Activated T-cell treated with anti-CD3 and anti-CD28 coated beads, Interleukin-2, amount 50 U/mL, for 72 hours (primary cell): ENCODE measurements at places on chromosomes 4 and X. TPM values are rescaled to one million over a fixed set of nuclear protein-coding genes. Genes with fewer than 3 reads are reported as not detected.

The TCEANC gene
- total RNA-seq = 4.4 TPM

The ODAPH gene
- not detected for total RNA-seq

The RGN gene
- not detected for total RNA-seq

The DKK2 gene
- total RNA-seq = not detected

The NPY2R gene
- total RNA-seq = not detected

The CYBB gene
- 0.38 TPM for total RNA-seq

The CTAG1B gene
- total RNA-seq = not detected

The TMEM175 gene
- total RNA-seq = 22.0 TPM

The PCDH19 gene
- total RNA-seq = not detected

GRCh38 chr4:181777518-181777917 is 465.7 kb upstream of the TENM3 start:
- H3K27me3 ChIP-seq = no peaks in the 10 kb centered on the region
- no peak overlapping the region for H3K4me3 ChIP-seq
- no peak overlapping the region for H3K27ac ChIP-seq
- H3K36me3 ChIP-seq = no peaks in the 10 kb centered on the region

GRCh38 chr4:141957416-141957815 is 321.0 kb downstream of the IL15 start:
- no peaks in the 10 kb centered on the region for H3K27me3 ChIP-seq
- no peak overlapping the region for H3K27ac ChIP-seq
- H3K4me3 ChIP-seq = no peak overlapping the region
- no peak for DNase-seq

DNA sequence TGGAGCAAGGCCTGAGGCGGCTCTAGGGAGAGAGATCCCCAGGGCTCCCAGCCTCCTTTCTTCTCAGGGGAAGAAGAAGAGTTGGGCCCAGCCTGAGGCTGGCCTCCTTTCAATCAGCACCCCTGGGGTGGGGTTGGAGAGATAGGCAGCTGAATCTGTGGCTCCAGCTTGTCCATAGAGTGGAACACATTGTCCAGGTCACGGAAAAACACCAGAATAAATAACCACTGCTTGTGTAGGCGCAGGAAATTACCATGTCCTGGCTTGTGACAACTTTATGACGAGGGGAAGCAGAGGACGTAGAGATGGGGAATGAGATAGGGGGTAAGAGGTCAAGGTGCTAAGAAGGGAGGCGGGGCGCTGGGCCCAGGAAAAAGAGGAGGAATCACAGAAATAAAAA is 80.8 kb upstream of the EFNB1 start:
- peak overlapping the region; percentile 22 for H3K27ac ChIP-seq
- H3K36me3 ChIP-seq = peaks cover 3% of the 10 kb centered on the region

DNA sequence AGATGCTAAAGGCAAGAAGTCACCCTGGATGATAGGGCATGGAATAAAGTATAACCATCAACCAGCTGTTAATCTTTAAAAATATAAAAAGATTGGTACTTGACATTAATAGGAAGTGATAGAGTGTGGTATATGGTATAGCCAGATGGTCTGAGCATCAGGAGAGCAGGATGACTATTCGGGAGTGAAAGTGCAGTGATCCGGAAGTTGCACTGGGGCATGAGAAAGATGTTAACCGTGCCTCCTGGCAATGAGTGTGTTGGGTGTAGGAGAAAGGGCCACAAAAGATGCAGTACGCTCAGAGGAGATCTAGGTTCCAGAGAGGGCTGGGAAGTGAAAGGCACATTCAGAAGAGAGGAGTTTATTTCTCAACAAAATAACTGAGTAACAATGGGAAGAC is 65.0 kb downstream of the TSPAN7 start:
- no peak overlapping the region for H3K27ac ChIP-seq
- H3K36me3 ChIP-seq = no peaks in the 10 kb centered on the region
- DNase-seq = no peak

GRCh38 chr4:57157596-57158137 is 47.5 kb upstream of the IGFBP7 start:
- no peaks in the 10 kb centered on the region for H3K36me3 ChIP-seq
- no peak overlapping the region for H3K27ac ChIP-seq
- no peaks in the 10 kb centered on the region for H3K4me1 ChIP-seq

DNA sequence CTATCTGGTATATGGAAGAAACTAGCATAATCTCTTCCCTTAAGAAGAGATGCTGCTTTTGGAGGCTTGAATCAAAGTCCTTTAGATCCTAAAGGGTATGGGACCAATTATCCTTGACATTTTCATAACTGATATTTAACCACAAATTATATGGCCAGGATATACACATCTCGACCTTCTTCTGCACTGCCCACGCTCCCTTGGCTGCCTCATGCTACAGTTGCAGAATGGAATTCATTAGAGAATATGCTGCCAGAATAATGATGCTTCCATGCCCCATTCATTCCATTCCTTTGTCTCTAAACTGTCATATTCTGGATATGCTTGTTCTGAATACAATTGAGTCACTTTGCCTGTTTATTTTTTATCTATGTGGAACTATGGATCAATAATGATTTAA is 157.1 kb upstream of the PACRGL start:
- H3K36me3 ChIP-seq = no peaks in the 10 kb centered on the region
- DNase-seq = no peak
- H3K27me3 ChIP-seq = no peaks in the 10 kb centered on the region
- no peaks in the 10 kb centered on the region for H3K4me1 ChIP-seq
- H3K27ac ChIP-seq = no peak overlapping the region

GRCh38 chr4:81460191-81460701 is 11.5 kb downstream of the RASGEF1B start:
- DNase-seq = no peak
- H3K4me3 ChIP-seq = no peak overlapping the region
- no peaks in the 10 kb centered on the region for H3K36me3 ChIP-seq

- H3K27me3 ChIP-seq = no peaks in the 10 kb centered on the region
- no peak overlapping the region for H3K4me3 ChIP-seq
- no peak for DNase-seq
Measured at GRCh38 chrX:3425031-3425430, 78.6 kb upstream of the MXRA5 start.

DNA sequence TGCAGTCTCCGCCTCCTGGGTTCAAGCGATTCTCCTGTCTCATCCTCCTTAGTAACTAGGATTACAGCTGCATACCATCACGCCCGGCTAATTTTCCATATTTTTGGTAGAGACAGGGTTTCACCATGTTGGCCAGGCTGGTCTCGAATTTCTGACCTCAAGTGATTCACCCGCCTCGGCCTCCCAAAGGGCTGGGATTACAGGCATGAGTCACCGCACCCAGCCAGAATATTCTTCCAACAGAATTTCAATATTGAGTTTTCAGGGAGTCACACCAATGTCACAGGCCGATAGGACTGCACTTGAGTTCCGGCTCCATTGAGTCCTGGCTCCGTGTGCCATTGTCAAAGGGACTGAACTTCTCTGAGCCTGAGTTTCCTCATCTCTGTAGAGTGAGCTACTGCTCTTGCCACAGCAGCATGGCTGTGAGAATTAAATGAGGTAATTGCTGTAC is 82.9 kb downstream of the CLCN4 start:
- H3K4me1 ChIP-seq = no peaks in the 10 kb centered on the region
- peaks cover 21% of the 10 kb centered on the region for H3K27me3 ChIP-seq
- DNase-seq = no peak
- H3K4me3 ChIP-seq = no peak overlapping the region

DNA sequence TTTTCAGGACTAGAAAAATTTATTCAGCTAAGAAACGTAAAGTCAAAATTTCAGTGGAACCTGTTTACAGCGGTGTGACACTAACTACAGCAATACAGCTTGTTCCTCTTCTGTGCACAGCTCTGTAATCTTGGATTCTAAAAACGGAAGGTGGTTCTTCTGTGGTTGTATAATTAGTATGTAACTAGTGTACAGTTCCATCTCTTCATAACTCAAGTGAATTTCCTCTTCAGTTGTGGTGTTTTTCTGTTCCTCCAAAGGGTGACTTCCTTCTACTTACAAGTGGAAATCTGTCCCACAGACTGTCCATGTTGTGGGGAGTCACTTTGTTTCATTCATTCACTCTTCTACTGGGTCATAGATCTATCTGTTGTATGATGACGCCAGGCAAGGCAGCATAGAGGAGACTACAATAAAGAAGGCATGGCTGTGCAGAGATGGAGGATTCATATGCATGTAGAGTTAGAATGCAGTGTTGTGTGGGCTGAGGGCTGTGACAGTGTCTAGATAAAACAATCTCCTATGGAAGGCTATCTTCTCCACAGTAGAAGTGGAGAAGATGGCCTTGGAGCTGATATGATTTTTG is 5.4 kb downstream of the DAPP1 start:
- peaks cover 17% of the 10 kb centered on the region for H3K36me3 ChIP-seq
- no peaks in the 10 kb centered on the region for H3K27me3 ChIP-seq
- peaks cover 85% of the 10 kb centered on the region for H3K4me1 ChIP-seq
- H3K27ac ChIP-seq = peak overlapping the region; percentile 27

DNA sequence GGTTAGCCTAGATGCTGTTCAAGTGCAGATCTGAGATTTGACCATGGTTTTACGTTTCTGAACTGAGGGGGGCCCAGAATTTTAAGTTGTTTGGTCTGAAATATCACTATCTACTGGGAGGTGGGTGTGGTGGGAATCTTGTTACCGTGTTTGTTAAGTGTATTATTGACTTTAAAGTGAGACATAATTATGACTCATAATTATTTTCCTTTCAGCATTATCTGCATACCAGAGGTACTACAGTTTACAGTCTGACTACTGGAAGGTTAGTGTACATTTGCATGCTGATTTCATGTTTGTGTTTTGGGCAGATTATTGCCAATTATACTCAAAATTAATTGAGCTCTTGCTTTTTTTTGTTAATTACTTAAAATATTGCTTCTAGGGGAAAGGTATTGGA is 101.5 kb downstream of the KDM6A start:
- H3K4me1 ChIP-seq = peaks cover 8% of the 10 kb centered on the region
- no peaks in the 10 kb centered on the region for H3K27me3 ChIP-seq
- H3K27ac ChIP-seq = peak overlapping the region; percentile 82
- no peak for DNase-seq

DNA sequence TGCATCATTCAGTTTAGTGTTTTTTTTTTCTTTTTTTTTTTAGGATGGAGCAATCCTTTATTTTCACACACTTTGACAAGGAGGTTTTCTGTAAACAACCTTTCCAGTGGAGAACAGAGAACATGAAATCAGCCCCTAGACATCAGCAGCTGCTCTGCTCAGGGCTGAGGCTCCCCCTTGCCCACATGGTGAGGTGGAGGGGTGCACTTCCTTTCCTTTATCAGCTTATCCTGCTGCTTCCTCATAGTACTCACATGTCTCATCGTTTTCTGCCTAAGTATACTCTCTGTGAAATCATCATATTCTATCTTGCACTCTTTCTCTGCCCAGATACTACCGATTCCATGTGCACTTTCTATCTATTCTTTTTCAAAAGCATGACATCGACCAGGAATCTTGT is 47.6 kb upstream of the PRSS12 start:
- H3K36me3 ChIP-seq = no peaks in the 10 kb centered on the region
- no peaks in the 10 kb centered on the region for H3K4me1 ChIP-seq
- peaks cover 11% of the 10 kb centered on the region for H3K27me3 ChIP-seq
- DNase-seq = no peak

GRCh38 chr4:68748181-68748991 is 67.4 kb upstream of the UGT2B10 start:
- no peaks in the 10 kb centered on the region for H3K4me1 ChIP-seq
- no peaks in the 10 kb centered on the region for H3K27me3 ChIP-seq
- no peak overlapping the region for H3K4me3 ChIP-seq

DNA sequence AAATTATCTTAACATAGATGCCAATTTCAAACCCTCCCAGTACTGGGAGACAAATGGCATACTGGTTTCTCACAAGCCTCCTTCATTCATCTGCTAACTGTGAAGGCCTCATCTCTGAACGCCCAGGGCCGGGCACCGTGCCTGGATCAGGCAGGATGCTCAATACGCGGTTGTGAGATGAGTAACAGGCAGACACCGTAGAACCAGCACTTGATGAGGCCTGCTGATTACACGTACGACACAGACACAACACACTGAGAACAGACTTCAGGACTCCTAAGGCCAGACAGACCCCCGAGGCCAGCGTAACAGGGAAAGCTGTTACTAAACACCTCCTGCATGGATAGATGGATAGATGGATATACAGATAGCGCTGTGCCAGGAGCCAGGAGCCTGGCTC is 154.6 kb downstream of the AFAP1 start:
- DNase-seq = peak; percentile 50
- H3K27me3 ChIP-seq = no peaks in the 10 kb centered on the region
- peak overlapping the region; percentile 12 for H3K4me3 ChIP-seq
- H3K27ac ChIP-seq = peak overlapping the region; percentile 34

- no peak overlapping the region for H3K27ac ChIP-seq
- peaks cover 26% of the 10 kb centered on the region for H3K27me3 ChIP-seq
- DNase-seq = peak; percentile 6
- no peak overlapping the region for H3K4me3 ChIP-seq
- peaks cover 12% of the 10 kb centered on the region for H3K4me1 ChIP-seq
- H3K36me3 ChIP-seq = peaks cover 3% of the 10 kb centered on the region
Measured at GRCh38 chr4:88308587-88308986, 24.2 kb upstream of the PPM1K start.

DNA sequence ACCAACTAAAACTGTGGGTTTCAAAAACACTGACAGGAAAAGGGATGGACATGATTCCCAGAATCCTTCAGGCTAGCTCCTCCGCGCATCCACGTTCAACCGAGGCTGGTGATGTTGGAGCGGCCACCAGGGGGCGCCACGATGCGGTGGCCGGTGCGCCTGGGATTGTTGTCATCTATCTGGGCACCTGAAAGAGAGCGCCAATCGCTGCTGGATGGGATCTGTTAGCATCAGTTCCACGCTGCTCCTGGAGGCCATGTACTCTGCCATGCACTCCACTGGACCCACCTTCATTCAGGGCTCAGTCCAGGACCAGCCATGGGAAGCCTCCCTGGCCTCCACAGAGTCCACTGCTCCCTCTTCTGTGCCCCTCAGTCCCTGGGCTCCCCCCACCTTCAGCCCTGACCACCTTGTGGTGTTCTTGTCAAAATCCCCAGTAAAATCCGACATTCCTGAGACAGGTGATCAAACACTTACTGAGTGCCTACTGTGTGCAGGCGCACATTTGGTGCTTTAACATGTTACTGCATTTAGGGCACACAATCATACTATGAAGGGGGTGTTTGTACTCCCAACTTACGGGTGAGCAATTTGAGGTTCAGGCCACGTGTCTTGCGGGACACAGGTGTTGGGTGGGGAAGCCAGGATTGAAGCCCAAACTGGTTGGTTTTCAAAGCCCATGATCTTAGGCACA is 71.1 kb downstream of the CRMP1 start:
- H3K4me3 ChIP-seq = no peak overlapping the region
- DNase-seq = no peak
- H3K4me1 ChIP-seq = peaks cover 11% of the 10 kb centered on the region
- no peaks in the 10 kb centered on the region for H3K36me3 ChIP-seq
- no peak overlapping the region for H3K27ac ChIP-seq
- H3K27me3 ChIP-seq = no peaks in the 10 kb centered on the region

DNA sequence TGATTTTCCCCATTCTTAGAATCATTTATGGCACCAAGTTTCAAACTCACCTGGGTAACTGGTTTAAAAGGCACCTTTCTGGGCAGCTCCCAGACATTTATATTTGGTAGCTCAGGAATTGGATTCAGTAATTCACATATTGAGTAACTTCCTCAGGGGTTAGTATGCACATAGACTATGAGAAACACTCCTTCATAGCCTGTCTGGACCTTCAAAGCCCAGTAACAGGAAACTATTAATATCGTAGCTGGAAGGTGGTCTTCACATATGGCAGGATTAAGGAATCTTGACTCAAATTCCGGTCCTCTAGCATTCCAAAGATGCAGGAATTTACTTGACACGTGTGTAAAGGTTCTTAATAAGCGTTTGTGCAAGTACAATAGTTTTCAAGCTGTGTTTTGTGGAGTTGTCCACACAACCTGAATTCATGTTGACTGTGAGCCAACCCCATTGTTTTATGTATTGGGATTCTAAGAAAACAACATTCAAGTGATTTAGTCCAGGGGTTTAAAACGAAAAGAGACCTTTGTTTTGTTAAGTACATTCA is 78.4 kb downstream of the PLS3 start:
- H3K4me1 ChIP-seq = no peaks in the 10 kb centered on the region
- H3K27me3 ChIP-seq = peaks cover 40% of the 10 kb centered on the region
- H3K36me3 ChIP-seq = no peaks in the 10 kb centered on the region
